ENCODE measurements at places on chromosomes 4 and X.

DNA sequence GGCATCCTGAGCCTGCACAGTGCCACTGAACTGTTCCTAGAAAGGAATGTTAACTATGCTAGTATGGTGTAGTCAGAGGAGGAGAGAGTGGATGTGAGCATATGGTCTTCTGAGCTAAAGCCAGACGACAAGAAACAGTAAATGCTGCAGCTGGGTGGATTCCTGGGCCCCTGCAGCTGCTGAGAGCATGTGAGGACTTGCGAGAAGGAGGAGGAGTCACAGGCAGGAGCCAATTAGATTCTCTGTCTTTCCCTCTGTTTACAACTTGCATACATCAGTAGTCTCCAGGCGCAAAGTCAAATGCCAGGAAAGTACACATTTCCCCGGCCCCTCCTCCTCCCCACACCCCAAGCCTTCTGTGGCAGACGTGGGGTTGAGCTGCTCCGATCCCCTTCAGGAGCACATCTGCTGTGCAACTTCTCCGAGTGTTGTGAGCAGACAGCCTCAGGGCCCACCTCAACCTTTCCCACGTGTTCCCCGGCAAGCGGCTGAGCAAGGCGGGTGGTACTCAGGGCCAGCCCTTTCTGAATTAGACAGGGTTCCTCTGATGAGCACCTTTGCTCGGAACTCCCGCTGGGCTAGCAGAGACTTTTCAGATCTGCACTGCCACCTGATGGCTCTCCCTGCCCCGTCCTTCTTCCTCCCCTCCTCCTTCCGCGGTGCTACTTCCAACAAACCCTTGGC is 108.7 kb upstream of the ATP6AP2 start:
- no peak for DNase-seq

- DNase-seq: no peak
Observed at GRCh38 chr4:151955721-151956380, 195.0 kb upstream of the GATB start.

- no peak for DNase-seq
Observed at GRCh38 chr4:120929847-120930246, 7.3 kb upstream of the PRDM5 start.

- no peak for DNase-seq
Observed at GRCh38 chrX:56800307-56800706, 71.3 kb downstream of the NBDY start.

DNA sequence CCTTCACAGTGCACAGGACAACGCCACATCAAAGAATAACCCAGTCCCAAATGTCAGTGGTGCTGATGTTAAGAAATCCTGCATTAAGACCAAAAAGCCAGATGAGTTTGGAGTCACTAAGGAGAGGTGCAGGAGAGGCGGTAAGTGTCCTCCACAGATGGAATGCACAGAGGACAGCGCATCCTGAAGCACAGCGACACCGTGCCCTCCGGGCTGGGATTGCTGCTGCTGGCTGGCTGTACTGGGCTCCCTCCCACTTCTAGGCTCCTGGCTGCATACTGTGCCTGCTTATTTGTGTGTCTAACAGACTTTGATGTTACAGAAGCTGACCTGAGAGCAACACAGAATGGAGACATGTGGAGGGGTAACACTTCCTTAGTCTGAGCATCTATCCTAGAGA is 325.6 kb upstream of the BOD1L1 start:
- DNase-seq: no peak

- DNase-seq: no peak
Observed at GRCh38 chr4:1837069-1837468, 18.9 kb downstream of the LETM1 start.

DNA sequence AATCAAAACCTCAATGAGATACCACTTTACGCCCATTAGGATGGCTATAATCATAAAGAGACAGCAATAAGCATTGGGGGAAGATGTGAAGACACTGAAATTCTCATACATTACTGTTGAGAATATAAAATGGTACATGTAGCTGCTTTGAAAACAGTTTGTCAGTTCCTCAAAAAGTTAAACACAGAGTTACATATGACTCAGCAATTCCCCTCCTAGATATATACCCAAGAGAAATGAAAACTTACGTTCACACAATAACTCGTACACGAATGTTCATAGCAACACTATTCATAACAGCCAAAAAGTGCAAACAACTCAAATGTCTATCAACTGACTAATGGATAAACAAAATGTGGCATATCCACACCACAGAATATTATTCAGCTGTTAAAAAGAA is 36.6 kb downstream of the PHF8 start:
- no peak for DNase-seq
